A549 treated with AZD2906 at 1 μM for 4 hours (cell line): ENCODE measurements at places on chromosomes 2 and 18. TPM values are rescaled to one million over a fixed set of nuclear protein-coding genes. Genes with fewer than 3 reads are reported as not detected.

L3MBTL4 gene
- 0.02 to 0.05 TPM in 2 of 5 replicates, not detected in the others for total RNA-seq

TFPI gene
- total RNA-seq = 35.2 to 53.4 TPM (median 47.5 TPM) in 5 replicates

FOXI3 gene
- total RNA-seq = 0.05 to 0.06 TPM (median 0.05 TPM) in 4 of 5 replicates, not detected in the other

ZNF396 gene
- total RNA-seq = 0.54 to 0.89 TPM (median 0.60 TPM) in 5 replicates

DPYSL5 gene
- total RNA-seq = 4.1 to 5.6 TPM (median 5.2 TPM) in 5 replicates

RAMP1 gene
- total RNA-seq = 0.07 to 0.10 TPM in 2 of 5 replicates, not detected in the others

SCN9A gene
- total RNA-seq = 2.3 to 4.5 TPM (median 3.7 TPM) in 5 replicates

LAMA1 gene
- total RNA-seq = 0.06 to 0.16 TPM (median 0.09 TPM) in 5 replicates

OTOS gene
- total RNA-seq = 0.20 TPM in 1 of 5 replicates, not detected in the others

ST8SIA3 gene
- total RNA-seq = not detected in 5 replicates

ARHGAP25 gene
- total RNA-seq = 0.16 to 0.35 TPM (median 0.22 TPM) in 5 replicates

CD226 gene
- 0.01 to 0.19 TPM (median 0.11 TPM) in 5 replicates for total RNA-seq

DTNA gene
- 0.05 to 0.35 TPM (median 0.14 TPM) in 5 replicates for total RNA-seq

TET3 gene
- total RNA-seq = 8.4 to 10.7 TPM (median 9.9 TPM) in 5 replicates

AP1S3 gene
- 27.8 to 48.2 TPM (median 28.4 TPM) in 5 replicates for total RNA-seq

COA5 gene
- 16.6 to 23.7 TPM (median 23.0 TPM) in 5 replicates for total RNA-seq

SKOR2 gene
- total RNA-seq = not detected in 5 replicates

PROKR1 gene
- 0.01 TPM in 1 of 5 replicates, not detected in the others for total RNA-seq

ABCG8 gene
- total RNA-seq = not detected in 5 replicates
